ENCODE measurements at places on chromosomes 5 and 9. TPM values are rescaled to one million over a fixed set of nuclear protein-coding genes. Genes with fewer than 3 reads are reported as not detected.

- no peak for DNase-seq
These were observed 53.4 kb upstream of the SYNPO start for GRCh38 chr5:150587016-150587415.

DNA sequence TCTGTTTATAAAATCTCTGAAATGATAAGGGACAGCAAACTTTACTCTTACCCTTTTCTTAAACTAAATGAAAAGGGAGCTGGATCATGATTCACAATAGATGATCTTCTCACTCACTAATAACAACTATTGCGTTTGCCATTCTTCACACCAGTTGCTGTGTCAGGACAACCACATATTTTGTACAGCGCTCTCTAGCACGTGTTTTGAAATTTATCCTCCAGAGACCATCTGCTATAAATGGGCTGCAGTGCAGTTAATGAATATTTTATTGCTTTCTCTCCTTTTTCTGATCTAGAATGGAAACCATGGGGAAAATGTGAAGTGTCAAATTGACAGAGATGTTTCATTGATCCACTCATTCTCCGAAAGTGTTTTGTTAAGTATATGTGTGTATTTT lies 258.4 kb upstream of the CCNH start:
- no peak for DNase-seq

DNA sequence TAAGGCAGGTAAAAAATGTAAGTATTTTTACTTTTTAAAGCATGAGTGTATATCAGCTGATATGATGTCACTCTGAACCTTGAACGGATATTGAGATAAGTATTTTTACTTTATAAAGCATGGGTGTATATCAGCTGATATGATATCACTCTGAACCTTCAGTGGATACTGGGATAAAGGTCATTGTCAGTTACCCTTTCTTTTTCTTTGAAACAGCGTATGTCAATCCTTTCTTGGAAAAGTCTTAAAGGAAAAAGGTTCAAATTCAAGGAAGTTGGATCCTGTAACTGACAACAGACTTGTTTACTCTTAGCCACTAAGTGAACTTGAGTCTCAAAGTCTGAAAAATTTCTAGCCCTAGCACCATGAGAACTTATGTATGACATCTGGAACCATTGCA lies 61.7 kb upstream of the IFNK start:
- no peak for DNase-seq

- peak; percentile 95 for DNase-seq
These were observed 1.9 kb upstream of the CNTFR start for GRCh38 chr9:34591248-34591916.

GRCh38 chr9:118568704-118569103 lies 800.5 kb downstream of the BRINP1 start:
- DNase-seq: no peak

- no peak for DNase-seq
These were observed 77.9 kb downstream of the CDH18 start for GRCh38 chr5:19910136-19910535.

GRCh38 chr9:37215830-37216229 lies 95.5 kb downstream of the ZCCHC7 start:
- no peak for DNase-seq

DNA sequence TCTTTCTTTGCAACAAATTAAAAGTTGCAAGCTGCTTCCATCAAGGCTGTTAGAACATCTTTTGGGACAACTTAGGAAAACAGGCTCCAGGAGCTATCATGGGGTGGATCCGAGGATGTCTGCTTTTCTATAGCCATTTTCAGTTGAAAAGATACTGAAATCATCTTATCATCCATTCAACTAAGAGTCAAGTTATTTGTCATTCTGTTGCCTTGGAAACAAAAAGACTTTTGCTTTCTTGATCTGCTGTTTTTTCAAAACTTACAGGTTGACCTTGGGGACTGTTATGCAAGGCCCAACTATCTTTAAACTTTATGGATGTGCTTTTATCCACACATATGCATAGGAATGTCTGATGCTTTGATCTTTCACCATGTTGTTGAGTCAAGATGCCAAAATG lies 545.3 kb upstream of the DAP start:
- DNase-seq: no peak

DNA sequence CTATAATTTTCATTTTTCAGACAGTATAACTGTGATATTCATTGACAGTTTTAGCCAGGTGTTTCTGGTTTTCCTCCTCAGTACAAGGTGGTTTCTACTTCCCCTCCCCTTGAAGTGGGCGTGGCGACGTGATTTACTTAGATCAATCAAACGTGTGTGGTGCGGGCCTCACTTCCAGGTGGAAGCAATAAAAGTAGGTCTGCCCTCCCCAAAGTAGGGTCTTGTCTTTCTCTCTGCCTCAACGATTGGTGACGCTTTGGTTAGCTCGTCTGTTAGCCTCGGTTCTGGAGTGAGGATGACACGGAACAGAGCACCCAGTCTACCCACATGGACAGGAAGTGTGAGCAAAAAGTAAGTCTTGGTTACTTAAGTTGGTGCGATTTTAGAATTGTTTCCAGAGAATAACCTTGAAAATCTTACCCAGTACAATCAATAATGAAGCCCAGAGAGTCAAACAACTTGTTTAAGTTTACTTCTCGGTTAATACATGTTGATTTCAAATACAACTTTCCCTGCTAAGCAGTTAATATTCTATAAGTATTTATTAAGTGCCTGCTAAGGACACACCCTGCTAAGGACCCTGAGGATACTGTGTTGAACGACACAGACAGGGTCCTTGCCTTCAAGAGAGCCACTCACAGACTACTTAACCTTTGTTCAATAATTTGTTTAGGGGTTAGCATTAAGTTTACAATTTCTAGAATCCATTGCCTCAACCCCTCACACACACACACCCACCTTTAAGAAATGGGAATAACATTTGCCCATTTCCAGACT lies 48.4 kb downstream of the COX7C start:
- no peak for DNase-seq

CPLANE1 gene
- 3.6 TPM for polyA plus RNA-seq

LTC4S gene
- polyA plus RNA-seq: 0.34 TPM

IPO11 gene
- polyA plus RNA-seq: 8.1 TPM

PPIP5K2 gene
- polyA plus RNA-seq: 24.4 TPM

ENTPD2 gene
- polyA plus RNA-seq: not detected

All from SK-N-SH (cell line).